H1 (cell line): ENCODE measurements at places on chromosomes 5 and 9.

- no peak for DNase-seq
Measured at GRCh38 chr5:156686380-156686779, 163.7 kb upstream of the PPP1R2B start.

- DNase-seq = no peak
Measured at GRCh38 chr9:113566016-113566711, 102.6 kb downstream of the RGS3 start.

GRCh38 chr9:95127249-95128176 is 190.0 kb downstream of the FANCC start:
- DNase-seq = no peak

DNA sequence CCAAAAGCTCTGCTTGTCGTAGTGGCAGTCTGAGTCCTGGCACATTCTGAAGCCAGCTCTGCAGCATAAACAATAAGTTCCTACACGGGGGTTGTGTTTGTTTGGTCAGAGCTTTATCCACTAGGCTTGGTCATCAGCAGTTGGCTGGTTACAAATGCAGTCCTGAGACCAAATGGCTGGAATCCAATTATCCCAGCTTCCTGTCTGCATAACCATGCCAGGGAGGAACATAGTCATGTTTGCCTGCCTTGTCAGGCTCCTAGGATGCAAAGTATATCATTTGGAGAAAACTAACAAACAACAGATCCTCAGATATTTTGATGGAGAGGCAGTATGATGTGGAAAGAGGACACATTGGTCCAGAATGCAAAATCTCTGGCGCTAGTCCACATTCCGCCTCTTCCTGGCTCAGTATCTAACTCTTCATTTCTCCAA is 85.8 kb downstream of the FBXO38 start:
- DNase-seq = no peak

DNA sequence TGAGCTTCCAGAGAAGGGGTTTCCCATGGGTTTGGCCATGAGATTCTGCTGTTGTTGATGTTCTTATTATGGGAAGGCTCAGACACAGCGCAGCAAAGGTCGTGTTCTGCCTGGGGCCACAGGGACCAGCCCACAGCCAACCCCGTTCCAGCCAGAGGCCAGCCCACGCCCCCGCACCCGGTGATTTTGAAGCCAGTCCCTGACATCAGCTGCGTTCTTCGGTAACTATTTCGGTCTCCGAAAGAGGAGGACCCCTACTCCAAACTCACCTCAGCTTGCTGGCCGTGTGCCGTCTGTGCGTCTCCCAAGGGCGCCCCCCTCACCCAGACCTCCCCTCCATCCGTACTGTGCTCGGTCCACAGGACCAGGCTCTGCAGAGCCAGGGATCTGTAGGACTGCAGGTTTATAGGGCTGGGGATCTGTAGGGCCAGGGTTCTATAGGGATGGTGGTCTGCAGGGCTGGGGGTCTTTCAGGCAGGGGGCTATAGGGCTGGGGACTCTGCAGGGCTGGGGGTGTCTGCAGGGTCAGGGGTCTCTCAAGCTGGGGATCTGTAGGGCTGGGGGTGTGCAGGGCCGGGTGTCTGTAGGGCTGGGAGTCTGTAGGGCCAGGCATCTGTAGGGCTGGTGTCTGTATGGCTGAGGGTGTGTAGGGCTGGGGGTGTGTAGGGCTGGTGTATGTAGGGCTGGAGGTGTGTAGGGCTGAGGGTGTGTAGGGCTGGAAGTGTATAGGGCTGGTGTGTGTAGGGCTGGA is 11.8 kb downstream of the COL5A1 start:
- no peak for DNase-seq

- no peak for DNase-seq
Measured at GRCh38 chr9:85453850-85454249, 287.9 kb downstream of the AGTPBP1 start.

DNA sequence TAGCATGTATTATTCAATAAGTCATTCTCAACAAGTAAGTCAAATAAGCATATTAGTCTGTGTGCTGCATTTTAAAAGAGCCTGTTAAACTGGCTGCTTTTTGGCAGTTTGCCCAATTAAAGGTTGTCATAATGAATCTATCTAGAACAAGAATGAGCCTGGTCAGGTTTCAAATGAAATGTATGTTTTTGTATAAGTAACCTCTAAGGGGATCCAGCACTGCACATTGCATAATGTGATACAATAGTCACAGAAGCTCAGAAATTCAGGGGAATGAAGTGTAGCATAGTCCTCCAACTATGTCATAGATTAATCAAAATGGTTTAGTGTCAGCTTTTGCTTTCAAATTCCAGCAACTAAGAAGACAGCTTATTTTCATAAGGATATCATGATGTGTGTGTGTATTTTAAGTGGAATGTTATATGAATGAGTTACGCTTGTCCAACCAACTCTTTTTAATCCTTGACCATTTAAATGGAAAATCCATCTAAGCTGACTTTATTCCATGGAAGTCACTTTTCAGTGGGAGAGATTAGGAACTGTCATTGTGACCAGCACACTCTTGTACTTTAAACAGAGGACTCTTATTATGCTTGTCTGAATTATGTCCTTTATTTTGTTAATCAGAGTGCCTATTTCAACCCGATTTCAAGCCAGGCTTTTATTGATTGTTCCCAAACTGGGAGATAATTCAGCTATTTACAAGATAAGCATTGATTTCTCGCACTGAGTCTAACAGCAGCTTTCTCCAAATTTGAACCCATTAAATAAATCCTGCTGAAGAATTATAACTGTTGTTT is 283.9 kb upstream of the ADAMTSL1 start:
- DNase-seq = no peak

- peak; percentile 22 for DNase-seq
Measured at GRCh38 chr5:179413711-179414458, 68.6 kb upstream of the ADAMTS2 start.

DNA sequence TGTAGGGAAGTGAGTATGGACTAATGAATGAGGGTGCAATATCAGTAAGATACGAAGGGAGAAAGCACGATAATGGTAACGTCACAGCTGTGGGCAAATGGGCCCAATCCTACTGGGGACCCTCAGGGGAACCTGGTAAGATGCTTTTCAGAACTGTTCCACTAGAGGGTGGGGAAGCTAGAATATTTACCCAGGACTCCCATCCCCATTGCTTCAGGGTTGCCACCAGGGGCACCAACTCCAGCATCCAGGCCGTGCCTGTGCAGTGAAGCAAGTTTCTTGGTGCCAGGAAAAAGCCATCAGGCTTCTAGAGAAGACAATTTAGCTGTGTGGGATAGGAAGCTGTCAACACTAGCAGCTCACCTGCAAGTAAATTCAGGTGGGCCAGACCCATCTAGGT is 409.3 kb downstream of the AGTPBP1 start:
- DNase-seq = peak; percentile 29

GRCh38 chr5:103498800-103499551 is 63.6 kb downstream of the NUDT12 start:
- DNase-seq = no peak

GRCh38 chr5:73973135-73973534 is 347.1 kb downstream of the ARHGEF28 start:
- no peak for DNase-seq
